ENCODE measurements at places on chromosomes 13 and 19.

DNA sequence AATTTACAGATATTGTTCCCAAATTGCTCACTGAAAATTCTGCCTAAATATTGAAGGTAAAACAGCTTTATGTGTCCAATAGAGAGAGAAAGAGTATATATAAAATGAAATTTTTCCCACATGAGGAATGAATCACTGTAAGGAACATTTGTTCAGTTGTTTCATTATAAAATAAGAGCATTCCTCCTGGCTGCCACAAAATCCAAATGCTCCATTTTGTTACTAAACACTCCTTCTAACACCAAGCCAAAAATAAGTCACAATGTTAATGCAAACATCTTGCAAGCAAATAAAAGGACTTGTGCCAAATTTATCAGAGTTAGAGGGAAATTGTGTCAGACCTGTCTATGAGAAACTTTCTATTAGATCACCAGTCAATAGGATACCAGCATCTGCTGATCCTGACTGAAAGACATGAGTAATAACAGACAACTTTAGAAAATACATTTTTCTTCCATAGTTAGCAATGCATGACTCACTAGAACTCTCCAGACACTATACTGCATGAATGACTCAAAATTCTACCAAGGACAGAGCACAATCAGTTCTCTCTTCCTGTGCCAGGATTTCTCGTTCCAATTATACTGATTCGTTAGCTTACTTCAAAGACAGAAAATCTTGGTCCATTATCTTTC is 83.5 kb upstream of the FNDC3A start:
- no peak for DNase-seq

DNA sequence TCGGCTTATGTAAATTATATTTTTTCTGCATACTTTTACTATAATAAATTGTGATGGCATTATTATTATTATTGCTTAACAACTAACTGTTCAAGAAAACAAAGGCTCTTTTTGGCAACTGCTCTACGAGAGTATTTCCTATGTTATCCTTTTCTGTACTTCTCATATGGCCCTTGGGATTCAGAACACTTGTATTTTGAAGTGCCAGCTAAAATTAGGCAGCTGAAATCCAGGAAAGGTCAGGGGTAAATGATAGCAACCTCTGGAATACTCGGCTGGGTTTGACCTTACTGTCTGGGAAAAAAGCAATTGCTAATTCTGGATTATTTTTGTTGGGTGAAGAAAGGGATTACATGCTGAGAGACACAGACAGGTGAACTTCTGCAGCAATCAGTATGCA is 23.9 kb downstream of the EDNRB start:
- DNase-seq: no peak

DNA sequence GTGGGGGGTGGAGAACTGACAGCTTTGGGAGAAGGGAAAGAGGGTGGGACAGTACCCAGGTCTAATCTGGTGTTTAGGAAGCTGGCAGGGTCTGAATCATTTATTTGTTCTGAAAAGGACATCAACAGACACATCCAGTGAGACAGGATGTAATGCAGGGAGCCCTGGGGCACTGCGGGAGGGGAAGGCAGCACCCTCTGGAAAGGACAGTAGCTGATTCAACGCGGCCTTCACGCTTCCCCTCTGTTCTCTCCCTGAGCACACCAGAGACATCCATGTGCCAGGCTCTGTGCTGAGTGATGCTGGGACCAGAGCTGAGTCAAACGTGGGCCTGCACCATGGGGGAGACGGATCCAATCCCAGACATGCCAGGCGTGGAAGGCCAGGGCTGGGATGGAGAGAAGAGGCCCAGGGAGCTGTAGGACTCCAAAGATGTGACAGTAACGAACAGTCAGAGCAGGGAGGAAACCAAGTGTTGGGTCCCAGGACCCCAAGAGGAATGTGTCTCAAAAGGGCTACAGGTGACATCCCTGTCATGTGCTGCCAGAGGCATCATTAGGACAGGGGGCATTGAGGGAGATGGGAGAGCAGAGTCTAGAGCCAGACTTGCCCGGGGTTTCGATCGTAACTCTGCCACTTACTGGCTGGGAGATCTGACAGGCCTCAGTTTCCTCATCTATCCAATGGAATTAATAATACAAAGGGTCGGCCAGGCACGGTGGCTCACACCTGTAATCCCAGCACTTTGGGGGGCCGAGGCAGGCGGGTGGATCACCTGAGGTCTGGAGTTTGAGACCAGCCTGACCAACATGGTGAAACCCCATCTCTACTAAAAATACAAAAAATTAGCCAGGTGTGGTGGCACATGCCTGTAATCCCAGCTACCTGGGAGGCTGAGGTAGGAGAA is 1.7 kb downstream of the ETFB start:
- DNase-seq: no peak

- DNase-seq: no peak
Observed at GRCh38 chr13:58979851-58980250, 1183.9 kb downstream of the DIAPH3 start.

DNA sequence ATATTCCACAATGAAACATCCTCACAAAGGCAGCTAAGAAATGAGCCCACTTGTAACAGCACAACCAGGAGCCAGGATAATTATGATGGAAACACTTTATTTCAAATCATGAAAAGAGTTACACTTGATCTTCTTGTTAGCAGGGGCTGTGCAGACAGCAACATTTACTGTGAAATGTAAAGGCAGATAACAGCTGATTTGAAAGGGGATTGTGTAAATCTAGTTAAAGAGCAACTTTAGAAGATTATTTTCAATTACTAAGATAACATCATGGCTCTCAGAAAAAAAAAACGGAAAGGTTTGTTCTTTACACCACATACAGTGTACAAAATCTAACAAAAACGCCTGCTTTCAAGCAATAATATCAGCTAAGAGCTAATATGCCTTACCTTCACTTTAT is 22.4 kb downstream of the ENOX1 start:
- DNase-seq: no peak
